Retina (tissue), 1 donor: ENCODE measurements at places on chromosomes 2 and 18.

GRCh38 chr2:234680688-234681619, 184.1 kb upstream of the ARL4C start:
- DNase-seq, result peak; percentile 23

DNA sequence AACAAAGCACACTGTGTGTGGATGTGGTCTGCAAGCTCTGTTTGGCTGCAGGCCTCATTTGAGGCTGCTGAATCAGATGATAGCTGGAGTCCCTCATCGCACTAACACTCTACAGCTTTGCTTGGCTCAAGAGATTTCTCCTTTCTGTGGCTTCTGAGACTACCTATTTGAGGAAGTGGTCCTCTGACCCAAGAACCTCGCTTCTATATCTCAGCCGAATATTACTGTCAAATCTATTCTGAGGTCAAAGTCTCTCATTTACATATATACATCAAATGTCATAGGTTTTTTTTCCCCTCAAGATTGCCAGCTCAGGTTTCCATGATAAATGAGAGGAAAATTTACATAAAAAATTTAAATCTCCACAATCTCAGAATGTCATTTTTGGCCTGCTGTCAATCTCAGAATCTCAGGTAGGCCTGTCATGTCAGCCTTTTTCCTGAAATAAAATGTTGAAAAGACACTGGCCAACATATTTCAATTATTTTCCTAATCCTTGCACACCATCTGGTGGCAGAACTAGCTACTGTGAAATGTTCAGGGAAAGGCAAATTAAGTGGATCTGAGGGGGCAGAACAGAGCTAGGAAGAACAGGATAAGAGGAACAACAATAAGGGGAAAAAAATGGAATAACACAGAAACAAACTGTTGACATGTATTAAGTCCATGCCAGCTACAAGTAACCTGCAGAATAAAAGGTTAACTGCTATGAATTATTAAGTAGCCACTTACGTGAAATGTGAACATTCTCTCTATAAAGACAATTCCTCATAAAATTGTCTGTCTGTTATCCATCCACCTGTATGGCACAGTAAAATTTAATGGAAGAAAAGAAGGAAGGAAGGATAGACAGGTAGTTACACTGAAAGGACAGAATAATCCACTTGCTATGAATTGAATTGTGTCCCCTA, 39.3 kb downstream of the AP1S3 start:
- DNase-seq, result peak; percentile 43

DNA sequence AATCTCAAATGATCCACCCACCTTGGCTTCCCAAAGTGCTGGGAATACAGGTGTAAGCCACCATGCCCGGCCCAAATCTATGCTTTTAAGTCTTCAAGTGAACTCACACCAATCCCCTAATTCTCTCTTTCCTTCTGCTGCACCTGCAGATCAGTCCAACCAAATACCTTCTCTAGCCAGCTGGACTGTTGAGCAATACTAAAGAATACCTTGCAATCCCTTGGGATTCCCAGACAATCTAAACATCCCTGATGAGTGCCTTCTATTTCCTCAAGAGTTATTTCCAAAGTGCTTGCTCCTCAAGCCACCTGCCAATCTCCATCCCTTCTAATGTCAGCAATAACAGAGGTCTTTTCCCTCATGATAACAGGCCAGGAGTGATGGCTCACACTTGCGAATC, 48.6 kb downstream of the SF3B1 start:
- no peak for DNase-seq

DNA sequence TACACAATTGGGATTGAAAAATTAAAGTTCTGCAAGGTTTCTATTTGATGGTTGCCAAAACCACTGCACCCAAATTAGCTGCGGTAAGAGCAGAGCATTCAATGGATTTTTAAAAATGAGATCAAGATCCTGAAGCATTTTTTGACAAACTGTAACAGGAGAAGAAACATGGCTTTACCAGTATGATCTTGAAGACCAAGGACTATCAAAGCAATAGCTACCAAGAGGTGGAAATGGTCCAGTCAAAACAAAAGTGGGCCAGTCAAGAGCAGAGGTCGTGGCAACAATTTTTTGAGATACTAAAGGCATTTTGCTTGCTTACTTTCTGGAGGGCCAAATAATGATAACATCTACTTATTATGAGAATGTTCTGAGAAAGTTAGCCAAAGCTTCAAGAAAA, 186.8 kb downstream of the RDH14 start:
- no peak for DNase-seq

DNA sequence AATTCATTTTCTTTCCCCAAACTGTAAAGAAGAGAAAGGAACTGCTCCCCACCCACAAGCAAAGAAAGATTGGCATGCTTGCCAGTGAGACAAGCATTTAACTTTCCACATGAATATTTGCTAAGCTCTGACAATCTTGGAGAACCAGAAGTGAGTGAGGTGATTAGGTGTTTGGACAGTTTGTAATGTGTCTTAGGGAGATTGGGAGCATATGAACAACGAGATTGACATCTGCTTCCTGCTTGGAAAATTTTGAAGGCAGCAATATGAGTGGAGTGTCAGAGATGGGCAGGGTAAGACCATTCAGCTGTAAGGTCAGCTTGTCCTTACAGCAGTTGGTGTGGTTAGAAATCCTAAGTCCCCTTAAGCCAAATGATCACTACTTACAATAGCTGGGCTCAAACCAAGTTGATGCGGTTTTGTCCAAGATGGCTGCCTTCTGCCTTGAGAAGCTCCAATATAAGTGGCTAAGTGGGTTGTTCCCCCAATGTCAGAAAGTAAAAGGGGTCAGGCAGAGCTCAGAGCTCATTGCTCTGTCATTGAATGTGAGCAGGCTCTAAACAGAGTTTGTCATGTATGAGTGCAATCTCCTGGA, 36.0 kb upstream of the GALNT5 start:
- DNase-seq, result no peak

DNA sequence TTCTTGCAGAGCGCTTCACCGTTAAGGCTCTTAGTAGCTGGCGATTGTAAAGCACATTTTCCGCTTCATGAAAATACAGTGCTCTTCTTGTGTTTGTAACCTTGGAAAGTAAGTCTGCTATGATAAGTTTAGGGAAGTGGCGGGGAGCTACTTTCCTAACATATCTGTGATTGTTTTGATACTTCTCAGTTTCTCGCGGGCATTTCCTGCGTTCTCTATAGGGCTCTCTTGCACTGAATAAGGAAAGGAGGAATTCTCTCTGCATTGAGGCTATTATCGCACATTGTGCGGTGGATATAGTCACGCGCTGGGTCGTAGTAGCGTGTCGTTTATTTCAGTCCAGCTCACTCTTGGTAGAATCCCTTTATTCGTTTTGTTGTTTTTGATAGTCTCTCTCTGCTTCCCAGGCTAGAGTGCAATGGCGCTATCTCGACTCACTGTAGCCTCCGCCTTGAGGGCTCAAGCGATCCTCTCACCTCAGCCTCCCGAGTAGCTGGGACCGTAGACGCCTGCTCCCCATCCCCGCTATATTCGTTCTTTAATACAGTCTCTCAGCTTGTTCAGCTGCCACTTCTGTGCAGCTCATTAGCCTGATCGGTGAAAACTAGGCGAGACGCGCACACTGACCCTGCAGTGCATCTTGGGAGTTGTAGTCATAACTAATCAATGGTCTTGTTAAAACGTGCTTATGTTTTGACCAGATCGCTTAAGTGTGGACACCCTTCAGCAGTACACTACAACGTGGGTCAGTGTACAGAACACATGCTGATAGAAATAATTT, 1.0 kb upstream of the PPP4R3B start:
- peak; percentile 83 for DNase-seq

GRCh38 chr2:134438371-134438770, 184.5 kb downstream of the MGAT5 start:
- DNase-seq, result no peak

DNA sequence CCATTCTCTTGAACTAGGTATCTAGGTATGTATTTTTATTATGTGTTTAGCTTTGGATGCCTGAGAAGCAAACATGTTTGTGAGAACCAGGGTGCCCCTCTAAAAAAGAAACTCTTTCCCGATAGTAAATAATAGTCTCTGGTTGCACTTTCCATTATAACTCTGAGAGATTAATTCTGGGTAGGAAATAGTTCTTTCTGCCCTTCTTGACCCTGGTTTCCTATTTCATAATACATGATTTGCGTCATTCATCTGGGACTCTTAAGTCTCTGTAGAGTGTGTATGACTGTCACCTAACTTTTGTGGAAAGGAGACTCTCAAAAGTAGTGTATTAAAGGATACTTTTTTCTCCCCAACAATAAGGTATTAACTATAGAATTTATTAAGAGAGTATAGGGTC, 31.5 kb downstream of the ACSL3 start:
- DNase-seq, result no peak

- peak; percentile 82 for DNase-seq
These were observed 143.6 kb downstream of the ALPK2 start for GRCh38 chr18:58484989-58485981.

DNA sequence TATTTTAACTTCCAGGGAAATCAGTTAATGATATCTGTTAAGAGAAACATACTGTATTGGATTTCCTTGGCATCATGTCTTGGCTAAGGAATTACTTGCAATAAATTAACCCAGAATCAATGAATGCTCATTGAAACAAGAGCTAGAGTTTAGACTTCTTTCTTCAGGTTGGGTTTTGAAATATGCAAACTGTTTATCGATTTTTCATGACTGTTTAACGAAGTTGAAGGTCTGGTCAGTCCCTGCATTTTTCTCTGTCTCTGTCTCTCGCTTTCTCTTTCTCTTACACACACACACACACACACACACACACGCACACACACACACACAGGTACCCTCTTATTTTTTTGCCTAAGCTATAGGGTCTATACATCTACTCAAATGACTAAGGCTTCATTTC, 981.0 kb downstream of the SUCLG1 start:
- DNase-seq, result no peak

DNA sequence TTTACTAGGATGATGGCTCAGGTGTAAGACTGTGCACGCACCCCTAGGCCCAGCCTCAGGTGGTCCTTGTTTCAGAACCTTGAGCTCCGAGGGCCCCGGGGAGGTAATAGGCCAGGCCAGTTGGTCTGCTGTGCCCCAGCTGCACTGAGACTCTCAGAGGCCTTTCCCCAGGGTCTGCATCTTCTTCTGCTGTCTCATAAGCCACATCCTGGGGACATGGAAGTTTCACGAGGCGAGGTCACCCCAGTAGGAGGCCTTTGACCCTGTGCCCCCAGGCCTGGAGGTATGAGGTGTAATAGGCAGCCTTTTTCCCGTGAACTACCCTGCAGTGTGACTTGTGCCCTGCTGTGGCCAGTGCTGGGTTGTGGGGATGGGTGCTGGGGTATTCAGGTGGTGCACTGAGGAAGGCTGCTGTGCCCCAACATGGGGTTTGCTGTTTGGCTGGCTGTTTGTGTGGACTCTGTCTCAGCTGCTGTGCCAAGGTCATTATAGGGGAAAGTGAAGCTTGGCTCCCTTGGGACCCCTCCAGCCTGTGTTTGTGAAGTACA, 6.9 kb downstream of the OXER1 start:
- DNase-seq, result peak; percentile 29

DNA sequence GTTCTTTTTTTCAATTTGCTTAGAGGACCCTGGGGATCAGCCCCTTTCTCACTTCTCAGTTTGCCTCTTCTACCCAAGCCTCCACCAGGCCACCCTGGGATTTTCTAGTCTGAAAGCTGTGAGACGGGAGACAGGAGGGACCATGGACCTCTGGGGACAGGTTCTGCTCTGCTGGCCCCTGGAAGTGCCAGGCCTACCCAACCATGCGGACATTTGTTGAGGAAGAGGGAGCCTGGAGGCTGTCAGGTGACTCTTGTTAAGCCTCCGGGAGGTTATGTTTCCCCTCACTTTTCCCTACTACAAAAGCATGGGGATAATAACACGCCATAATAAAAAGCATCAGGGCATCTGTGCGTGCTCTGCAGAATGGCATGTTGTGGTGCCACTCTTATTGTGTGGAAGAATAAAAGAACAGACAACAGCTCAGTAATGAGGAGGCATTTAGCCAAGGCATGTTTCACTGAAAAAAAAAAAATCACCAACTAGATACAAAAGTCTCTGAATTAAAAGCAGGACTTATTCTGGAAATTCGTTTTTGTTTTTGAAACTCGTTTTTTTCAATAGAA, 48.3 kb upstream of the PLA2R1 start:
- DNase-seq, result peak; percentile 36

- DNase-seq, result no peak
These were observed 42.9 kb upstream of the CABYR start for GRCh38 chr18:24095976-24096375.

GRCh38 chr2:205451901-205452512, 230.3 kb upstream of the NRP2 start:
- no peak for DNase-seq

GRCh38 chr2:144443837-144444817, 75.8 kb downstream of the ZEB2 start:
- no peak for DNase-seq

GRCh38 chr18:55268628-55269275, 309.5 kb upstream of the CCDC68 start:
- DNase-seq, result no peak

GRCh38 chr2:65595630-65596029, 163.2 kb upstream of the SPRED2 start:
- no peak for DNase-seq

GRCh38 chr2:158473719-158474392, 17.1 kb downstream of the PKP4 start:
- no peak for DNase-seq

DNA sequence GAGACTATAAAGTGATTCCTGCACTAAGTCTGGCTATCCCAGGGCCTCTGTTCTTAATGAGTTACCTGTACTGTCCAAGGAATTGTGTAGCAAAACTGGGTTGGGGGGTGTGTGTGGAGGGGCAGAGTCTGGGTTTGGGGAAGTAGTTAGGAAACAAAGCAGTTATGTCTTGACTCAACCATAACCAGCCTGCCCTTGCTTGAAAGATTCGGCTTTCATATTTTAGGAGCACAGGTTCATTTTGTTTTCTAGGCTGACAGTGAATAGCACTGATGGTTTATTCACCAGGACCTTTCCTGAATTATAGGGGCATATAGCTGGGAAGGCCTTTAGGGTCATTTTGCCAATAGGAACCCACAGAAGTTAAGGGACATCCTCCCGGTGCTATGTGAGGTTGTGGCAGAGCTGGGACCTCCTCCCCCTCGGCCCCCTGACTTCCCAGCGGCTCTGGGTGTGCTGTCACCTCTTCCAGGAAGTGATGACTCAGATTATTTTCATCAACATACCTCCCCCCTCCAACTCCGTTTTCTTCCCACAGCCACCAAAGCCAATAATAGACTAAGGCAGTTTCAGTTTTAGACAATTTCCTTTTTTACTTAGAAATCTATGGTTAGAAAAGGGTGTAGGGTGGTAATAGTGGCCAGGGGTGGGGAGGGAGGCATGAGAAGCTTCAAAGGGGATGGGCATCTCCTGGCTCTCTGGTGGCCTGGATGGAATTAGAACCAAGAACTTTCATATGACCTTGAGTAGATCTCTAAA, 44.8 kb downstream of the SETBP1 start:
- no peak for DNase-seq

GRCh38 chr2:14232217-14232616, 400.3 kb upstream of the LRATD1 start:
- DNase-seq, result no peak
